ENCODE measurements at places on chromosomes 1 and 21.

- peak; percentile 52 for DNase-seq
These were observed at the start of gene EVA1B for GRCh38 chr1:36323636-36324352. EVA1B (minus strand) TSS chr1:36323645; CDS start chr1:36323037, 608 bp downstream.

DNA sequence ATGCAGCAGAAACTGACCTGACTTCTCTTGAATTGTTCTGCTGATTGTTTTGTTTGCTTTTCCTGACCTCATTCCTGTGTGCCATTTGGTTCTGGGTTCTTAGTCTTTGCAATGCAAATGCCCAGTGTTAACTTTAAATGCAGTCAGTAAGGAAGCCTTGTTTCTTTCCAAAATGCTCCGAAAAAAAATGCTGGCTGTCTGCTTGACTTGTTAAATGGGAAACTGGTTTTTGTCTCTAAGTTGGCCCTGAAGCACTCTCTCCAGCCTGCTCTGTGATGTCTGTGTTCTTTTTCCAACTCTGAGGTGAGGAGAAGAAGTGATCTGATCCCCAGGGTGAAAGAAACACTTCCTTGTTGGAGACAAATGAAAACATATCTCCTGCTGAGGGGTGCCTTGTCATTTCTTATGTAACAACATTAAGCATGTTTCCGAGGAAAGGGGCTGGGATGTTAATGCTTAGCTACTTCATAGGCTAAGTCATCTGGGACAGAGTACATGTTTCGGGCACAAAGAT, 256.3 kb upstream of the ADGRL4 start:
- DNase-seq: no peak

- no peak for DNase-seq
These were observed 6.3 kb downstream of the INTS11 start for GRCh38 chr1:1318131-1318652.

GRCh38 chr1:12153181-12153785, 13.5 kb upstream of the TNFRSF1B start:
- no peak for DNase-seq

DNA sequence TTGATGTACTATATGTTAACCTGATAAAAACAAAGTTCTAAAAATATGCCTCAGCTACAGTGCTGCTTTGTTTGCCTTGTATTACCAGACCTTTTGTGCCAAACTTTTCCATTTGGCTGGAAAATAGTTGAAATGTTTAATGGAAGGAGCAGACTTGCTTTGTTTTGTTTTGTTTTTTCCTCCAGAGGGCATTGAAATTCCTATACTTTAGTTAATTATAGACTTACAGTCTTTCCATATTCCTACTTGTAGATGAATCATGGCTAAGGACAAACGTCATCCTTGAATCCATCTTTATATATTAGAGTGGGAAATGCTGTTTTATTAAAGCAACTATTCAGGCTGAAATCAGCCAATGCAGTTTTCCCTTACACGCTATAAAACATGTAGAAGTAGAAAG, 6.7 kb downstream of the CAP1 start:
- no peak for DNase-seq

- peak; percentile 21 for DNase-seq
These were observed 164.2 kb upstream of the C1orf21 start for GRCh38 chr1:184222652-184223052.

DNA sequence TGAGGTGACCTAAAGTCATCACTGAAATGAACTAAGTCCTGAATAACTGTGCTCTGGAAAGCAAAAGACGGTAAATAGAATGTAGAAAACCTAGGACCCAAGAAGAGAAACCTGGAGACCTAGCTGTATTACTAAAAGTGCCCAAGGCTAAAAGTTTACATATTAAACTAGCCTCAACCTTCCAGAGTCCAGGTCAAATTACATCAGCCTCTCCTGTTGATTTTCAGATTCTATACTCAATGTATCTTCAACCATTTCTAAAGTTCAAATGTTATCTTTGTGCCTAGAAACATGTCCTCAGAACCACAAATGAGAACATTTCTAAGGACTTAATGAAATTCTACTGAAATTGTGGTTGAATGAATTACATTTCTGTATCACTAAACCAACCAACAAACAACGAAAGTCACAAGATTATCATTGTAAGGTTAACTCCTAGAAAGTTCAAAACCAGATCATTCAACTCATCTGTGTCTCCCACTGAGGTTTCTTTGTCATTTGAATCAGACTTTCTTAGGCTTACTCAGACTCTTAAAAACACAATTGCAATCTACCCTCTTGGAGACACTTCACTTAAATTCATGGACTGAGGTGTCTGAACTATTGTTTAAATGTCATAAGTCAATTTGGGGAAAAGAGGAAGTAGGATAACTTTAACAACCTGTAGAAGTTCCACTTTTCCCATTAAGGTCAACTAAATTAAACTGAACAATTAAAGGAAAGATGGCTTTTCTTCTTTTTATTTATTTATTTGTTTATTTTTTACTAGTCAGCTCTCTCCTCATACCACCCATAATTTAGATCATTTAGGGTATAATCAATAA, 207.7 kb downstream of the BARHL2 start:
- no peak for DNase-seq

DNA sequence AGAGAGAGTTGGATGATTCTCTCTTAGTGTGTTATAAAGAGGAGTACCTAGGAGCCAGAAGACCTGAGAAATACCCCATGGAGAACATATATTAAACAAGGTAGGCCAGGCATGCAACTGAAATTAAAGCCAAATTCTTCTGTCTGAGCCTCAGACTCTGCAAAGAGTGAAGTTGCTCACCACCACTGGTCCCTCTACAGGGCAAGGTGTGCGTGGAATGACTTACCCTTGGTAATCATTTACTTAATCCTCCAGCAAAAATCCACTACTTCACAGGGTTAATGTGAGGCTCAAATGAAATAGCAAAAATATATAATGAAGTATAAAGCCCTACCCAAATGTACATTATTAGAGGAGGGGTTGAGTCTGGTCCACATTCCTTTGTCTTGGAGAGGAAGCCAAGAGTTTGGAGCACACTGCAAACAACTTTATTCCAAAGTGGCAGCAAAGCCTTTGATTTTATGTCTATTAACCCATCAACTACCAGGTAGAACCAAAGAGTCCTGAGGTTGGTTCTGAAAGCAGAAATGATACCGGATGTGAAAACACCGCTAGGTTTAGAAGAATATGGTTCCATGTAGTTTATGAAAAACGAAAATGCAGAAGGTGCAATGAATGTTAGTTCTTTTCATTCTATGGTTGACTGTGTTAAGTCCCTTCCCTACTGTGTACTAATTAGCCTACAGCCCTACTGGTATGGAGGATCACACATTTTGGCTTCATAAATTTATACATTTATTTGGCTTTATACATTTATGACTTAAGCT, 8.5 kb downstream of the SSR2 start:
- DNase-seq: peak; percentile 44

DNA sequence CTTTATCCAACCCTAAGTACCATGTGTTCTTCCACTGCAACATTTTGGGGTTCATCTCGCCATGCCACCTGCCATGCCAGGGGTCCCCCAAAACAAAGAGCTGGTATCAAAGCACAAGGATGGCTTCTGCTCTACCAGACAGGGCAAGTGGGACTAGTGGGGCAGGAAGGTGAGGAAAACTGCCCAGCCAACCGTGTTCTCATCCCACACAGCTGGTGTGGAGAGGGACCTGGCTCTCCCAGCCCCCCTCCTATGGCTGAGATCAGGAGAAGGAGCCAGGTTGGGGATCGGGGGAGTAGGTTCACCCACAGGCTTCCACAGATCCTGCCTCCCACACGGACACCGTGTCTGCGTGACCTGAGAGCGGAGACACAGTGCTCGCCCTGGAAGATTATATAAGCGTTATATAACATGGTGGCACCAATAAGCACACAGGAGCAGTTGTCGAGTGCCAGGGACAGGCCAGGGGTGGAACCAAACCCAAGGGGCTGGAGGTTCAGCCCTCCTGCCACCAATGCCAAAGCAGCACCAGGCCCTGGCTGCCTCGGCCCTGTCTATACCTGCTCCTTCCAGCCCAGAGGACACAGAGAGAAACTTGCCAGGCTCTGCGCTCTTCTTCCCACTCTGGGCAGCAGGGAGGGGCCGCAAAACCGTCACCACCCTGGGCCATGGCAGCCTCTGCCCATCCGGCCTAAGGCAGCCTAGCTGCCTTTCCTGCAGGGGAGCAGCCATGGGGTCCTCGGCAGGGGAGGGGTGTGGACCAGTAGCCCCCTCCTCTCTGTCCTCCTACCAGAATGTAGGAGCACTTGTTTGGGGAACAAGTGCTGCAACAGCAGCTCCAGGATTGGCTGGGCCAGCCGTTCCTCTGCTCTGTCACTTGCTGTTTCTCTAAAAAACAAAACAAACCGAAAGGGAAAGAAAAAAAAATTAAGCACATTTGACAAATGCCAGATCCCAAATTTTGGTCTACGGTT, 43.5 kb downstream of the CD34 start:
- DNase-seq: no peak

- DNase-seq: no peak
These were observed 151.7 kb upstream of the HMGB4 start for GRCh38 chr1:33712186-33712585.

GRCh38 chr1:242738702-242739645, 214.5 kb upstream of the PLD5 start:
- DNase-seq: no peak

GRCh38 chr1:231720652-231721325, 94.2 kb downstream of the DISC1 start:
- no peak for DNase-seq

GRCh38 chr1:177517546-177517945, 346.8 kb downstream of the BRINP2 start:
- DNase-seq: no peak

DNA sequence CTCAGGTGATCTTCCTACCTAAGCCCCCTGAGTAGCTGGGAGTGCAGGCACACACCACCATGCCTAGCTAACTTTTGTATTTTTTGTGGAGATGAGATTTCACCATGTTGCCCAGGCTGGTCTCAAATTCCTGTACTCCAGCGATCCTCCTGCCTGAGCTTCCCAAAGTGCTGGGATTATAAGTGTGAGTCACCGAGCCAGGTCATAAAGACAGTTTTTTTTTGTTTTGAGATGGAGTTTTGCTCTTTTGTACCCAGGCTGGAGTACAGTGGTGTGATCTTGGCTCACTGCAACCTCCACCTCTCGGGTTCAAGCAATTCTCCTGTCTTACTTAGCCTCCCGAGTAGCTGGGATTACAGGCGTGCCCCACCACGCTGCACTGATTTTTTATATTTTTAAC, 42.1 kb downstream of the KIF1B start:
- DNase-seq: no peak

DNA sequence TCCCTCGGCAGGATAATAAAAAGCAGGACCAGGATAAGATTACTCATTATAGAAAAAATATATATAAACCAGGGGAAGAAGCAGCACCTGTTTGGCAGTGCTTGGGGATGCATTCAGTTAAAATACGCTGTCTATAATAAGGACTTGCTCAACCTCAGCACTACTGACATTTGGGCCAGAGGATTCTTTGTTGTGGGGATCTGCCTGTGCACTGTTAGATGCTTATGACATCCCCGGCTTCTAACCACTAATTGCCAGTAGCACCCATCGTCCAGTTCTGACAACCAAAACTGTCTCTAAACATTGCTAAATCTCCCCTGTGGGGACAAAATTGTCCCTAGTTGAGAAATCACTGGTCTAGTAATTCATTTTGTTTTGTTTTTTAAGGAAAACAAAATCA, 242.1 kb downstream of the SLC45A1 start:
- no peak for DNase-seq

DNA sequence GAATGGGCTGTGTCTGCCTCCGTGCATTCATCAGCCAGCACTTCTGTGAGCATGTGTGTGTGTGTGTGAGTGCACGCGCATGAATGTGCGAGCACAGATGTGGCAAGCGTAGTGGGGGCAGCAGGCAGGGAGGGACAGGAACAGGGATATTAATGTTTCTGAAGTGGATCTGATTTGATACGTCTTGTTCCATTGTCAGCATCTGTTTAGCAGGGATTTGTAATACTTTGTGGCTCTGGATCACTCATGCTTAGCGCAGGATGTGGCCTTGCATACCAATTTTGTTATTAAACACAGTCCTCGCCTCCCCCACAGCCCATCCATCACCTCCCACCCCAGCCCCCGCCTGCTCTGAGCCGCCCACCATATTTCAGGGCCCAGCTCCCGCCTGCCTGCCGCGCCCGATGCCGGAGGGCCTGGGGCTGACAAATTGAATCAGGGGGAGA, 52.4 kb downstream of the TMEM53 start:
- DNase-seq: no peak

DNA sequence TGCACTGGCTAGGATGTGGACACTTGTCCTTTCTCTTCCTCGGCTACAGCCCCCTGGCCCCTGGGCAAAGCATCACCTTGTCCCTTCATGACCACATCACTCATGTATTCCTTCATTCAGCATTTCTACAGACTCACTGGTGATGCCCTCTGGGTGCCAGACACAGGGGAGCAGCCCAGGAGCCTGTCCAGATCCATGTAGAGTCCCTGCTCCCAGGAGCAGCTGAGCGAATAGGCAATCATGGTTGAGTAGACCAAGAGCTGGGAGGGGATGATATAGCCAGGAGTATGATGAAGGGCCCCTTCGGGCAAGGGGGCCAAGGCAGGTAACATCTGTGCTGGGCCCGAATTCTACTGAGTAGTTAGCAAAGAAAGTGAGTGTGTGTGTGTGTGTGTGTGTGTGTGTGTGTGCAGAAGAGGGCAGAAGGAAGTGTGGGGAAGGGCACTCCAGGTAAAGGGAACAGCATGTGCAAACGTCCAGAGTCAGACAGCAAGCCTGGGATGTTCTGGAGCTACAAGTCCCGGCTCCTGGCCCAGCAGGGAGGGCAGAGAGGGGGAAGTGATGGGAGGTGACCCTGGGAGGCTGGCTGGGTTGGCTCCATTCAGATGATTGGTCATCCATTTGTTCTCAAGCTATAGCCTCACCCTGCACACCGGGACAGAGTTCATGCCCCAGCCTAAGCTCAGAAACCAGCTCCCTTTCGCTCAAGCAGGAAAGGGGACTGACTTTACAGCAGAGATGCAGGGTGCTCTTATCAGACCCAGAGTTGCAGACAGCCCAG, 21.0 kb upstream of the PIK3CD start:
- DNase-seq: no peak

GRCh38 chr21:33455686-33456446, 23.9 kb downstream of the TMEM50B start:
- no peak for DNase-seq

GRCh38 chr1:151612501-151613281, 841 bp downstream of the SNX27 start:
- DNase-seq: peak; percentile 29

- DNase-seq: no peak
These were observed 24.9 kb upstream of the LRIG2 start for GRCh38 chr1:113048064-113048463.

- no peak for DNase-seq
These were observed 106.7 kb upstream of the C8B start for GRCh38 chr1:57072401-57073110.

DNA sequence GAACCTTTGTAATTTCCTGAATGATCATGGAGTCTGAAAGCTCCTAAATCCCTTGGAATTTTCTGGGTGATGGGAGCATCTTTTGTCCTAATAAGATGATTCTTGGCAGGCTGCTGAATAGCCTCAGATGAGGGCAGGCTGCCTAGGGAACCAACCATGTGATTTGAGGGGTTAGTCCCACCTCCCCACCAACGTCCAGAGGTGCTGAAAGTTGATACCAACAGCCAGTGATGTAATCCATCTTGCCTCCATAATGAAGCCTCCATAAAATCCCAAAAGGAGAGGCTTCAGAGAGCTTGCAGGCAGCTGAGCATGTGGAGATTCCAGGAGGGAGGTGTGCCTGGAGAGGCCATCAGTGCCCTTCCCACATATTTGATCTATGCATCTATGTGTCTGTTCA, 43.7 kb downstream of the GTF2B start:
- no peak for DNase-seq

- no peak for DNase-seq
These were observed 27.7 kb downstream of the KNCN start for GRCh38 chr1:46523496-46524353.

- no peak for DNase-seq
These were observed 153.2 kb downstream of the LYPLAL1 start for GRCh38 chr1:219326843-219327242.

- no peak for DNase-seq
These were observed 106.5 kb downstream of the RGS7 start for GRCh38 chr1:241250465-241250864.

All from GM12892 (cell line).